Trophoblast cell (in vitro differentiated cells and primary cell): ENCODE measurements at places on chromosomes 4 and X.
A peak's percentile ranks its signal among the peaks of the same experiment; 100 is the strongest.

GRCh38 chrX:154404625-154405192 is 4.3 kb downstream of the DNASE1L1 start:
- H3K27ac ChIP-seq, result no peak overlapping the region
- no peaks in the 10 kb centered on the region for H3K27me3 ChIP-seq
- H3K4me3 ChIP-seq, result no peak overlapping the region
- peaks cover 10% of the 10 kb centered on the region for H3K4me1 ChIP-seq
- peaks cover 17% of the 10 kb centered on the region for H3K36me3 ChIP-seq
- DNase-seq, result no peak

DNA sequence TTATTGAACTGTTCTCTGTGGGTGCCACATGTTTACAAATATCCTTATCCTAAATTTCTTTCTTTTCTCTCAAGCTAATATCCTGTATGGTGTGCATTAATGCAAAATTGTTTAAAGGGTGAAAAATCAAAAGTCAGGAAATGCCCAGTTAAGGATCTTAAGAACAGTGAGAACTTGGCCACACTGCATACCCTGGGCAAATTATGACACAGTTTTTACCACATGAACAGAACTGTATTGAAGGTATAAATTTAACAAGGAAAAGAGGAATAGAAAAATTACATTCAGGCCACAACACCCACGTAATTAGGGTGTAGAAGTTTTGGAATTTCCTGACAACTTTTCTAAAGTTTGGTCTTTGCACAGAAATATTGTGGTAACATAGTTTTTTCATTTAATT is 94.4 kb upstream of the HCCS start:
- no peak for DNase-seq
- H3K27me3 ChIP-seq, result no peaks in the 10 kb centered on the region

GRCh38 chr4:114163051-114163450 is 183.6 kb upstream of the ARSJ start:
- DNase-seq, result no peak
- no peak overlapping the region for H3K27ac ChIP-seq
- H3K27me3 ChIP-seq, result no peaks in the 10 kb centered on the region

DNA sequence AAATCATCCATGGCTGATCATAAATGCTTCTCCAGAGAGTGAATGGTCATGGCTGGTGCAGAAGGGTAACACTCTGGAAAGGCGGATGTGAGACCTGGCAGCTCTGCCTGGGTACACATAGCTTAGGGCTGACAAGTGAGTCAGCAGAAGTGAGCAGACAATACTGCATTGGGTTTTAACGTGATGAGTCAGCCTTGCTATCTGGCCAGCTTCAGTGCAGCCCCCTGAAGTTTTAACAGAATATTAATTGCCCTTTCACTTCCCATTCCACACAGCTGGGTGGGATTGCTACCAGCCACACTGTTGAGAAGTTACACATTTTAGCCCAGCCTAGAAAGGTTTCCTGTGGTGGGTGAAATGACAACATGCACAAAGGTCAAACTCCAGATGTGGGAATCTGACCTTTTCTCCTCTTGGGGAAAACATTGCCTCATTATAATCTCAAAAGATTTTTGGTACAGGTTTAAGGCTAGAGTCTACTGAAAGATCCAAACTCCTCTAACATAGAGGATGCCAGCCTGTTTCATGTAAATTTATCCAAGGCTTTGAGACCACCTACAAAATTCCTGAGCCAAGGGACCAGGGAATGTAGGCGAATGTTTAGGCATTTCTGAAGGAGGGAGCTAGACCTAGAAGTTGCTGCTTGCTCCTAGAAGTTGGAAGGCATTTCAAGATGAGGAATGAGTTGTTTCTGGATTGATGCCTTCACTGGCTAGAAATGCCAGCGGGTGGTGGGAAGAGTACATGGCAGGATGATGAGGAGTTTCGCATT is 230.3 kb upstream of the PGRMC2 start:
- H3K4me3 ChIP-seq, result no peak overlapping the region
- no peaks in the 10 kb centered on the region for H3K27me3 ChIP-seq
- peak; percentile 64 for DNase-seq
- H3K36me3 ChIP-seq, result no peaks in the 10 kb centered on the region
- H3K27ac ChIP-seq, result peak overlapping the region; percentile 74

DNA sequence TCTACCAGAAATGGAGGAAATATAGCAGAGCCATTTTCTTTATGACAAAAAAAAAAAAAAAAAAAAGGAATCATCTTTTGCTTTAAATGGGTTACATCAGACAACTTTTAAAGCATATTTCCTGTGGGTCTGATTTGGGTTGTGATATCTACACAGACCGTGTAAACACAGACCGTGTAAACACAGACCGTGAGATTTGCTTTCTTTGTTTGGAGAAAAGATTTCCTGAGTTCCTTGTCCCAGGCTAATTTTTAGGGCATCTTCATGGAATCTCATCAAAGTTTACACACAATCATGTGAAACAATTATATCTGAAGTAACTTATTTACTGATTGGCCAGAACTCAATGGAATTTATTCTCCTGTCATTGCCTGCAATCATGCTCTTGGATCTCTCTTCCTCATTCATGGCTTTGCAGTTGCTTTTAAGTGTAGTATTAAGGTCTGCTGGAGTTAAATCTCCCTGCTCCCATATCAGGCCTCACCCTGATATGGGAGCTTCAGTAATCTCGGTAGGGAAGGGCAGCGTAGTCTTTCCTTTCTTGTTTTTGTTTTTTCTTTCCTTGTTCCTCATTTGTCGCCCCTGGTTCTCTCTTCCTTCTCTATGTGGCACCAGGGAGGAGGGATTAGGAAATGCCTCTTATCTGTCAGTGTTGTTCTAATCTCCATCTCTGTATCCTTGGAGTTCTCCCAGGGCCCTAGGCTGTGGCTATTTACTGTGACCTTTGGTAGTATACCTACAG is 248.6 kb upstream of the JADE1 start:
- H3K27ac ChIP-seq, result no peak overlapping the region
- no peaks in the 10 kb centered on the region for H3K27me3 ChIP-seq
- H3K36me3 ChIP-seq, result no peaks in the 10 kb centered on the region

DNA sequence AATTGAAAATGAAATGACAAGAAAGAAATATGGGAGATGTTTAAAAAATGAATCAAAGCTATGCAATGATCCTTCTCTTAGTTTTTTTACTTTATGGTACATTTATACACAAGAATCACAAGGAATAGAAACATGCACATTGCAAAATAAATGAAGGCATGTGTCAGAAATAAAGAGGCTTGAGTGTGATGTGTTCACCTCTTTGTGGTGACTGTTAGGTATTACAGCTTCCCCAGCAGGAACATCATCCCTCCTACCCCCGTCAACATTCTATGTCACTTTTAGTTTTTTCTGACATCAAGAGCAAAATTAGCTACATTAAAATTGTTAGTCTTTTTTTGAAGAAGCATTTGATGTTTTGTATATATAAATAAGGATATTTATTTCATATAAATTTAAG is 214.8 kb downstream of the SLC4A4 start:
- no peaks in the 10 kb centered on the region for H3K4me1 ChIP-seq
- no peak for DNase-seq
- no peak overlapping the region for H3K4me3 ChIP-seq
- H3K36me3 ChIP-seq, result no peaks in the 10 kb centered on the region
- H3K27me3 ChIP-seq, result no peaks in the 10 kb centered on the region
- no peak overlapping the region for H3K27ac ChIP-seq

DNA sequence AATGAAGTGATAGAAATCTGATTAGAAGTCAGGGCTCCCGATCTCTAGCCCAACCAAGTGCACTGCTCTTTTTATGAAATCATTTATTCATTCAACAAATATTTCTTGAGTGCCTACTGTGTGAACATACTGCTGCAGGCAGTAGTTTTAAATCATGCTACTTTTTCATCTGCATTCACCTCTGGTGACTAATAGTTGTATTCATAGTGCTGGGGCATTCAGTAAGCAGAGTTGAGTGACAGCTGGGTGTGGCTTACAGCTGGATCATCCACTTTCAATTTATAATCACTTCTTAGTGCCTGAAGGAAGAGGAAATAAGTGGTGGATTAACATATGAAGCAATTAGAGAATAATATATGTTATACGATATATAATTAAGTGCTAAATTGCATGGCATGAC is 94.1 kb upstream of the HPRT1 start:
- H3K36me3 ChIP-seq, result no peaks in the 10 kb centered on the region
- no peak overlapping the region for H3K4me3 ChIP-seq
- no peak overlapping the region for H3K27ac ChIP-seq
- H3K4me1 ChIP-seq, result no peaks in the 10 kb centered on the region
- no peak for DNase-seq

DNA sequence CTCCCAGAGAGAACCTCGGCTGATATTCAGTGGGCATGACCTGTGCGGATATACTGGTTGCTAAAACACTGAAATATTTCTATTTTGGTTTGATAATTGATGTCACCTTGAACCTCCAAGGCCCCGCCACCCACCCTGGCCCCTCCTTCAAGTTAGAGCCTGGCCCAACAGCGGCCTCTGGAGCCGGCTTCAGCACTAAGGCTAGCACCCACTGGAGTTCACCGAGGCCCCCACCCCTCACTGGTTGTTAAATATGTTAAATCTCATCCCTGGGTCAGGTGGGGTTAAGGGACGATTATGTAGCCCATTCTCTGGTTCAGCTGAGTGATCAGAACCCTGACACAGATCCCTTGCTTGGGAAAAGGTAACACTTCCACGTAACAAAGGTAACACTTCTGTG is 24.3 kb downstream of the SEL1L3 start:
- no peak overlapping the region for H3K4me3 ChIP-seq
- H3K4me1 ChIP-seq, result no peaks in the 10 kb centered on the region
- H3K27ac ChIP-seq, result no peak overlapping the region
- H3K36me3 ChIP-seq, result no peaks in the 10 kb centered on the region
- DNase-seq, result no peak
- H3K27me3 ChIP-seq, result no peaks in the 10 kb centered on the region

GRCh38 chr4:20249333-20249732 is 2.4 kb upstream of the SLIT2 start:
- H3K4me3 ChIP-seq, result no peak overlapping the region
- no peaks in the 10 kb centered on the region for H3K36me3 ChIP-seq
- DNase-seq, result peak; percentile 26
- peaks cover 18% of the 10 kb centered on the region for H3K4me1 ChIP-seq
- no peak overlapping the region for H3K27ac ChIP-seq
- peaks cover 16% of the 10 kb centered on the region for H3K27me3 ChIP-seq

- H3K36me3 ChIP-seq, result no peaks in the 10 kb centered on the region
- no peak overlapping the region for H3K4me3 ChIP-seq
- no peaks in the 10 kb centered on the region for H3K27me3 ChIP-seq
- peaks cover 3% of the 10 kb centered on the region for H3K4me1 ChIP-seq
- H3K27ac ChIP-seq, result no peak overlapping the region
Observed at GRCh38 chrX:7235071-7235470, 87.1 kb upstream of the PUDP start.

- H3K27ac ChIP-seq, result no peak overlapping the region
- no peak overlapping the region for H3K4me3 ChIP-seq
- no peaks in the 10 kb centered on the region for H3K27me3 ChIP-seq
- H3K4me1 ChIP-seq, result peaks cover 3% of the 10 kb centered on the region
Observed at GRCh38 chr4:24675721-24676389, 91.5 kb upstream of the DHX15 start.

DNA sequence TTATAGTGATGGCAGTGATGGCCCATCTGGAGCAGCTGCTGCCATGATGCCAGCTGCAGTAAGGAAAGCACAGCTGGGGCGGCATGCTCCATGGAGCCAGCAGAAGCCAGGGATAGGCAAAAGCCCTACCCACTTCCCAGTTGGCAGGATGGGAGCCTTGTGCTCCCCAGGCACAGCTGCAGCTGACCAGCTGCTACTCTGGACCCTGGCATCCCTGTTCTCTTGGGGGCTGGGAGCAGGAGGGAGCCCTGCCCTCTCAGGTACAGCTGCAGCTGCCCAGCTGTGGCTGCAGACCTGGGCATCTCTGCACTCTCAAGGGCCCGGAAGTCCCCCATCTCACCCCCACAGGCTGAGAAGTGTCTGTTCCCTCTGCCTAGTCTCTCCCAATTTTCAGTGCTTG is 531.9 kb downstream of the PCDH18 start:
- no peaks in the 10 kb centered on the region for H3K36me3 ChIP-seq
- no peaks in the 10 kb centered on the region for H3K27me3 ChIP-seq
- H3K4me1 ChIP-seq, result no peaks in the 10 kb centered on the region
- H3K27ac ChIP-seq, result no peak overlapping the region
- no peak overlapping the region for H3K4me3 ChIP-seq
- DNase-seq, result no peak

GRCh38 chr4:121796283-121796682 is 4.8 kb upstream of the EXOSC9 start:
- H3K4me3 ChIP-seq, result no peak overlapping the region
- no peak overlapping the region for H3K27ac ChIP-seq
- no peaks in the 10 kb centered on the region for H3K27me3 ChIP-seq
- H3K4me1 ChIP-seq, result peaks cover 2% of the 10 kb centered on the region
- DNase-seq, result no peak

DNA sequence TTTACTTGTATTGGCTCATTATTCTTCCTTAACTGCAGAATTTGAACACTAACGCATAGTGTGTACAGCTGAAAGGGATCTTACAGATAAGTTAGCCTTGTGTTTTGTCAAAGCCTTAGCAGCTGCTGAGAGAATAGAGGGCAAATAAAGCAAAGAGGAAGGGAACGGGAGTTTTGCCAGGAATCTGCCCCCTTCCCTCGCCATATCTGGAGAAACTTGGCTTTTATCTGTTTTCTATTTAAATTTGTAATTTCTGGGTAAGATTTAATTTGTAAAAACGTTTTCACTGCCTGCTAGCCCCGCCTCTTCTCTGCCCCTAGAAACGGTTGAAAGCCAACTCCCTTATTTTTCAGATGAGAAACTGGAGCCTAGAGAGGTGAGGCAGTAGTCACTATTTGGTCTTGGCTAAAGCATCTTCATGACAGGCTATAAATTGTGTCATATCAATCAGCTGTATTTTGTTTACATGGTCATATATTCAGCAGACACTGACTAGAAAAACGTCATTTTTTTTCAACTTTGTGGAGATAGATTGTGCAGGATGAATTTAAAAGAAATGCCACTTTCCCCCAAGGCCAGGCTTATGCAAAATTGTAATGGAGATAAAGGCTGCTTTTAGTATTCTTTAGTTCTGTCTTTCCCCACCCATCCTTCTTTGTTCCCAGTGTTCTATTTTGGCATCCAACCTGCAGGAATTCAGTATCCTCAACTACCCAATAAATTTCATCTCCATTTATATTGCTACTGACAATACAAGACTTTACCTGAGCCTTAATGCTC is 319.4 kb downstream of the SH2D1A start:
- DNase-seq, result no peak
- H3K4me3 ChIP-seq, result no peak overlapping the region
- no peaks in the 10 kb centered on the region for H3K27me3 ChIP-seq
- no peaks in the 10 kb centered on the region for H3K36me3 ChIP-seq
- H3K4me1 ChIP-seq, result no peaks in the 10 kb centered on the region

GRCh38 chr4:124318292-124318691 is 394.2 kb downstream of the ANKRD50 start:
- no peaks in the 10 kb centered on the region for H3K4me1 ChIP-seq
- H3K36me3 ChIP-seq, result no peaks in the 10 kb centered on the region
- no peaks in the 10 kb centered on the region for H3K27me3 ChIP-seq
- no peak overlapping the region for H3K27ac ChIP-seq
- H3K4me3 ChIP-seq, result no peak overlapping the region

- H3K36me3 ChIP-seq, result peaks cover 5% of the 10 kb centered on the region
- no peaks in the 10 kb centered on the region for H3K4me1 ChIP-seq
- H3K27me3 ChIP-seq, result no peaks in the 10 kb centered on the region
- no peak for DNase-seq
- no peak overlapping the region for H3K27ac ChIP-seq
Observed at GRCh38 chr4:67499799-67500198, 45.5 kb downstream of the CENPC start.
